ENCODE measurements at places on chromosomes 12 and 14.

GRCh38 chr14:42541535-42542001 is 934.9 kb downstream of the LRFN5 start:
- no peak for DNase-seq

- no peak for DNase-seq
Observed at GRCh38 chr14:78752518-78753188, 582.5 kb downstream of the NRXN3 start.

DNA sequence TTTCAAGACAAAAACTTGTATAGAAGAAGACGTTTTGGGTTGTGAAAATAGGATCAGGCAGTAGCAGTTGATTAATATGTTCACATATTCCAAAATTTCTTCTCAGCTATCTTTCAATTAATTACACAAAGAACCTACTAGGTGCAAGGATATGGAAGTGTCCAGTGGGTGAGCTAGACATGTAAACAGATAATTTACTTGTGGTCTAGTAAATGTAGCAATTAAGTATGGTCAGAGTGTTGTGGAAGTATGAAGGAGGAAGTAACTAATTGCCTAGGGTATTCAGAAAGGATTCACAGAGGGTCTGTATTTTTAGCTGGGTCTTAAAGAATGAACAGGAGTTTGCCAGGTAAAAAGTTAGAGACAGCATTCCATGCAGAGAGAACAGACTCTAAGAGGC is 5.9 kb downstream of the GOLGA5 start:
- DNase-seq: no peak

DNA sequence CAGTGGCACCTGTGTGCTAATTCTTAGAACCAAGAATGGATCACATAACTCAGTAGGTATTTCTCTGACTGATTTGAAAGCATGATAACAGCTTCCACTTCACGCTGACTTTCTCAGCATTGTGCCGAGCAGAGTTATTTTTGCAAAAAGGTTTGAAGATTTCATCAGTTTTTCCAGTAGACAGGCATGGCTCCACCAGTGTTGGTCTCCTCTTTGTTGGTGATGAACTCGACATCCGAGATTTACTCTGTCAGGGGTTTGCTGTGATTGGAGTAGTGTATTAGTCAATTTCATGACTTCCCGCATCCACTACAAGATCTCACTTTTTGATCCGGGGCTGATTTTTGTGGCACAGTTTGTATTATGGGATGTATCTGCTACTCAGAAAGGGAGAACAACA is 85.3 kb downstream of the PRKCH start:
- no peak for DNase-seq

Data from esophagus squamous epithelium (tissue), 5 donors.